Hepatocyte (in vitro differentiated cells): ENCODE measurements at places on chromosomes 2 and 18. TPM values are rescaled to one million over a fixed set of nuclear protein-coding genes. Genes with fewer than 3 reads are reported as not detected.
A peak's percentile ranks its signal among the peaks of the same experiment; 100 is the strongest.

The TUBA3E gene
- 18.1 and 18.5 TPM in 2 replicates for total RNA-seq

The MAP3K19 gene
- 1.1 TPM in 1 of 2 replicates, not detected in the other for total RNA-seq

The HDHD2 gene
- 18.5 and 22.3 TPM in 2 replicates for total RNA-seq

The KCNG2 gene
- not detected in 2 replicates for total RNA-seq

The AGXT gene
- 69.6 and 90.8 TPM in 2 replicates for total RNA-seq

The SLC9A2 gene
- total RNA-seq: 2.1 and 2.7 TPM in 2 replicates

The CENPA gene
- total RNA-seq: 1.7 and 3.1 TPM in 2 replicates

The TEKT4 gene
- not detected in 2 replicates for total RNA-seq

The TMEM163 gene
- total RNA-seq: 0.40 and 1.1 TPM in 2 replicates

- H3K36me3 ChIP-seq: no peaks in the 10 kb centered on the region
- peaks cover 5% of the 10 kb centered on the region for H3K4me1 ChIP-seq
- peak; percentile 82 for DNase-seq
- H3K4me3 ChIP-seq: no peak overlapping the region
- no peak overlapping the region for H3K27ac ChIP-seq
These were observed 3.7 kb upstream of the SPR start for GRCh38 chr2:72883356-72883962.

GRCh38 chr2:187942876-187943275 lies 348.8 kb upstream of the GULP1 start:
- no peak overlapping the region for H3K4me3 ChIP-seq
- no peaks in the 10 kb centered on the region for H3K27me3 ChIP-seq
- no peak for DNase-seq
- H3K36me3 ChIP-seq: no peaks in the 10 kb centered on the region
- H3K4me1 ChIP-seq: no peaks in the 10 kb centered on the region

DNA sequence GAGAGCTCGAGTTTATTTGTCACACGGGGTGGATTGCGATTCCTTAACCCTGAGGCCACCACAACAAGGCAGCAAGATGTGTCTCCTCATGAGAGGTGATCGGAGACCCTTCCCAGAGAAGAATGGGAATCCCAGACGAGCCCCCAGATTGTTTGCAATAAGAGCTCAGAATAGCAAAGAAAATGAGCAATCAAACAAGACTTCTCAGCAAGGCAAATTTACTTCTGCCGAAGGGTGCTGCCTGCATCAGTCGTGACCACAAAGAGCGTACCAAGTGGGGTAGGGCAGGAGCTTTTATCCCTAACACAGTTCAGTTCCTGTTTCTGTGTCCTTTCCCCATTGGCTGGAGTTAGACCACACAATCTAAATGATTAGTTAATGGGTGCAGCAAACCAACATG lies 237.5 kb upstream of the SYT4 start:
- no peak overlapping the region for H3K4me3 ChIP-seq
- no peaks in the 10 kb centered on the region for H3K27me3 ChIP-seq
- DNase-seq: no peak
- no peaks in the 10 kb centered on the region for H3K36me3 ChIP-seq

- H3K4me3 ChIP-seq: no peak overlapping the region
- H3K4me1 ChIP-seq: peaks cover 8% of the 10 kb centered on the region
- H3K36me3 ChIP-seq: no peaks in the 10 kb centered on the region
- no peak for DNase-seq
These were observed 24.9 kb upstream of the COL5A2 start for GRCh38 chr2:189204322-189204941.

GRCh38 chr18:79720359-79720733 lies 40.7 kb downstream of the CTDP1 start:
- H3K4me1 ChIP-seq: no peaks in the 10 kb centered on the region
- no peak overlapping the region for H3K4me3 ChIP-seq
- DNase-seq: no peak
- H3K27ac ChIP-seq: no peak overlapping the region
- H3K27me3 ChIP-seq: no peaks in the 10 kb centered on the region

- H3K36me3 ChIP-seq: no peaks in the 10 kb centered on the region
- H3K4me1 ChIP-seq: no peaks in the 10 kb centered on the region
- H3K4me3 ChIP-seq: no peak overlapping the region
- H3K27ac ChIP-seq: no peak overlapping the region
- H3K27me3 ChIP-seq: no peaks in the 10 kb centered on the region
- DNase-seq: no peak
These were observed 152.0 kb upstream of the CCDC68 start for GRCh38 chr18:55111271-55111670.
